Activated T-helper 1 cell treated with anti-CD3 and anti-CD28 coated beads, Interleukin-12 subunit alpha, Interleukin-12 subunit beta, Interleukin-2, Interleukin-4 antibody, amounts not matched to agents 30 ng/mL and 10 ng/mL and 1 ng/mL, durations not matched to agents 14 hours and 24 hours and 36 hours (primary cell): ENCODE measurements at places on chromosomes 13 and 19.

- no peaks in the 10 kb centered on the region for H3K4me1 ChIP-seq
- no peak overlapping the region for H3K4me3 ChIP-seq
- no peak overlapping the region for H3K27ac ChIP-seq
- no peak for DNase-seq
- no peaks in the 10 kb centered on the region for H3K36me3 ChIP-seq
- H3K27me3 ChIP-seq = peaks cover 2% of the 10 kb centered on the region
These were observed 1.1 kb upstream of the CBLC start for GRCh38 chr19:44776402-44777096.

DNA sequence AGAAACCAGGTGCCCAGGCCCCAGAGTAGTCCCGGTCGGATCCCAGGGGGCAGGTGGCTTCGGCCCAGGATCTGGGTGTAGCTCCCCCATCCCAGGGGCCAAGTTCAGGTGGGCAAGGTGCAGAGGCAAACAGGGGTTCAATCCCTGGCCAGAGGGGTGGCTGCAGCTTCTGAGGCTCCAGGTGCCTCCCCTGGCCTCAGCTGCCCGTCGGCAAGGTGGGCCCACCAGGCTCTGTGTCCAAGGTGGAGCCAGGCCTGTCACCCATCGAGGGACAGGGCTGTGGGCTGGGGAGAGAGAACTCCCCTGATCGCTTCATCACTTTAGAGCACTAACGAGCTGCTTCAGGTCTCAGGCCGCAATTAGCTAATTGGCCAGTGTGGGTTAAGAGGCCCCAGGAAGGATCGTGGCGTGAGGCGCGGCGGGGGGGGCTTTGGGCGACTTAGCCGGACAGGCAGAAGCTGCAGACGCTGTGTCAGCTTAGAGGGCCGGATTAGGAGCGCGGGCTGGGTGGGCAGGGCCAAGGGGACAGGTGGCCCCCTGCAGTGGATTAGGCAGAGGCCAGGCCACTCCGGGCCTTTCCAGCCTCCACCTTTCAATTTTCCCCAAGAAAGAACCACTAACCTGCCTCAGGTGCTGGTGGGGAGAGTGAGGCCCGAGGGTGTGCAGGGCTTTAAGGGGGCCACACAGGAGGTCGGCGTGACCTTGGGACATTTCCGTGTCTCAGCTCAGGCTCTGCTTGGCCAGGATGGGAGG lies 2.8 kb upstream of the RAX2 start:
- no peak overlapping the region for H3K27ac ChIP-seq
- H3K27me3 ChIP-seq = peaks cover 2% of the 10 kb centered on the region
- no peak for DNase-seq
- H3K36me3 ChIP-seq = peaks cover 2% of the 10 kb centered on the region
- H3K4me1 ChIP-seq = no peaks in the 10 kb centered on the region

DNA sequence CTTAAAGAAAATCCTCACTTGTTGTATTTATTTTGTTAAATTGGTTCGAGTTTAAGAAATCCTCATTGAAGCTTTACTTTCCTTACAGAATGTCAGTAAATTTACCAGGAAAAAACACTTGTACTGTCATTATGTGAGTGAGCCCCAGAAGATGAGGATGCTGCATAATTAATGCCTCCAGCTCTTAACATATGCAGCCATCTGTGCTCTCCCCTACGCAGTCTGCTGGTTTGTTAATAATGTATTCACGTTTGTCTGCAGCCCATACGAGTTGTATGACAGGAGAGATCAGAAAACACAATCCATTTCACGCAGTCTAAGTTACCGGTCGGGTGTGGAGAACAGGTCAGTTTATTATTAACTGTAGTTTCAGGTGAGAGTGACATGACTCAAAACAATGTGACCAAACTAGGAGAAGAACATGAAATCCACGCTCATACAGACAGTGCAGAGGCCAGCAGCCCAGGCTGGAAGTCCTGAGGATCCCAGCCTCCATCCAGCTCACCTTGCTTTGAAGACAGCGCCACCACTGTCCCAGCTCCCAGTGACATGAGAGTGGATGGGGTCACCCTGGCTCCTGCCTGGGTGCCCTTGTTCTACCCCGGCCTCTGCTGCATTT lies 19.8 kb upstream of the ATP11A start:
- no peaks in the 10 kb centered on the region for H3K27me3 ChIP-seq
- no peak for DNase-seq
- H3K4me1 ChIP-seq = peaks cover 24% of the 10 kb centered on the region
- H3K36me3 ChIP-seq = no peaks in the 10 kb centered on the region
- no peak overlapping the region for H3K4me3 ChIP-seq
- no peak overlapping the region for H3K27ac ChIP-seq

DNA sequence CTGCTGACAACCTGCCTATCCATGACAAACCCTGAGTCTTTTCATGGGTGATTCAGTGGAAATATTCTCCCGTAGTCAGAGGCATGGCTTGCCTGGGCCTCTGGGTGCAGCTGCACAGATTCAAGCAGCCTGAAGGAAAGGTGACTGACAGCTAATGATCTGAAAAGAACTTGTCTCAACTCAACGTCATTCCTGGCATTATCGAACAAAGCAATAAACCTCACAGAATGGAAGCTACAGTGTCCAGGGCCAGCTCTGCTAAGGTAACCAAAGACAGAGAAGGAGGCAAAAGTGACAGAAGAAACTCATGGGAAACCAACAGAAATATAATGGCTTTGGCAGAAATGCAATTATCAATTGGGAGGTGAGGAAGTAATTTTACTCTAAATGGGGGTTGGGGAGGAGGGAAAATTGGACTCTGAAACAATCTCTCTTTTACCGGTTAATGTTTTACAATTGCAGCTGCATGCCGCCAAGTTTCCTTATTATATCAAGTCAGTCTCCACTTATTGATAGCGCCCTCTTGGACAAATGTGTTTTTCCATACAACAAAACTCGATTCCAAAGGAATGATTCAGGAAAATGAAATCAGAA lies 12.9 kb downstream of the STARD13 start:
- DNase-seq = no peak
- H3K4me3 ChIP-seq = no peak overlapping the region

GRCh38 chr13:97781891-97782305 lies 171.6 kb upstream of the IPO5 start:
- H3K27me3 ChIP-seq = no peaks in the 10 kb centered on the region
- H3K4me1 ChIP-seq = no peaks in the 10 kb centered on the region
- DNase-seq = no peak
- no peak overlapping the region for H3K4me3 ChIP-seq
- H3K27ac ChIP-seq = no peak overlapping the region

DNA sequence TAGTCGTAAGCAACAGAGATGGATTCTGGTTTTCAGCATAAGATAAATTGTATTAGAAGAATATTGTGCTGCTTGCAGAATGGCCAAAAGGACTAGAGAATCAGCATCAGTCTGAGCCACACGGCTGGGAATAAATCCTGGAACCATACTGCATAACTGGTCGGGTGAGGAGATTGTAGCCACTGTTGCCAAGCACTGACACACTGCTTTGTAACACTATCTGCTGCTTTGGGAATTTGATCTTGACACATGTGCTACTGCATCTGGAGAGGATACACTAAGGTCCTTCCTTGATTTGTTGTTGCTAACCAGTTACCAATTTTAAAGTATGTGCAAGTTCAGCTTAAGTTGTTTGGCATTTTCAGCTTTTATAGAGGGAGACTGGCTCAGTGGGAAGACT lies 1.9 kb downstream of the HNRNPA1L2 start:
- DNase-seq = no peak
- no peak overlapping the region for H3K27ac ChIP-seq
- peaks cover 5% of the 10 kb centered on the region for H3K4me1 ChIP-seq
- H3K4me3 ChIP-seq = no peak overlapping the region

GRCh38 chr13:112857914-112858490 lies 111.0 kb upstream of the MCF2L start:
- H3K36me3 ChIP-seq = peaks cover 41% of the 10 kb centered on the region
- H3K27ac ChIP-seq = no peak overlapping the region
- H3K27me3 ChIP-seq = no peaks in the 10 kb centered on the region
- no peaks in the 10 kb centered on the region for H3K4me1 ChIP-seq
- H3K4me3 ChIP-seq = no peak overlapping the region
- DNase-seq = no peak

GRCh38 chr19:15526408-15526807 lies 18.1 kb downstream of the CYP4F22 start:
- no peak overlapping the region for H3K27ac ChIP-seq
- H3K4me1 ChIP-seq = no peaks in the 10 kb centered on the region
- no peak overlapping the region for H3K4me3 ChIP-seq
- no peaks in the 10 kb centered on the region for H3K36me3 ChIP-seq
- no peak for DNase-seq

DNA sequence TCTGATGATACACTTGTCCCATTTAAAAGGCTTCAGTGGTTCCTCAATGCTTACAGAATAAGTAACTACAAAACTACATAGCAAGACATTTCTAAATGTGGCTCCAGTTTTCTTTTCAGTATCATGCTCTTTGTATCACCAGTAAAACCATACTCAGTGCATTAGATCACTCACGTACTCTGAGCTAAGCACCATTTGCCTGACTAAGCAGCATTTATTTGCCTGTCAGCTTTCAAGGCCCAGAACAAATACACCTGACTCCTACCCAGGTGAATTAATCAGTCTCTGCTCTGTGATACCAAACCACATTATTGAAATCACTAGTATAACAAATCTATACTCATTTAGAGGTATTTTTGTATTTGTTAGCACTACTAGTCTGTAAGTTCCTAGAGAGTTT lies 47.4 kb upstream of the PCDH20 start:
- H3K36me3 ChIP-seq = no peaks in the 10 kb centered on the region
- DNase-seq = no peak
- no peaks in the 10 kb centered on the region for H3K27me3 ChIP-seq
- no peak overlapping the region for H3K27ac ChIP-seq

DNA sequence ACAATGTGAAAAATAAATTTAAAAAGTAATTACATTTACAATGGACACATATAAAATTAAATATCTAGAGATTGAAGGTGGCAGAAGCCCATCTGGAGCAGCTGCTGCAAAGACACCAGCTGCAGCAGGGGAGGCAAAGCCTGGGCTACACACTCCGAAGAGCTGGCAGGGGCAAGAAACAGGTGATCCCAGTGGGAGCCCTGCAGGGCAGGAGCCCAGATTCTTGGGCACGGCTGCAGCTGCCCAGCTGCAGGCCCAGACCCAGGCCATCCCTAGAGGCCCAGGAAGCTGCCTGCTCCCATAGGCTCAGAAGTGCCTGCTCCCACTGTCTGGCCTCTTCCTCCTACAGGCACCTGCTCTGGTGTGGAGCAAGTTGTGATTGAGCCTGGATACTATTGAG lies 1547.9 kb upstream of the SPRY2 start:
- no peaks in the 10 kb centered on the region for H3K36me3 ChIP-seq
- H3K4me1 ChIP-seq = no peaks in the 10 kb centered on the region
- no peak overlapping the region for H3K27ac ChIP-seq
- no peaks in the 10 kb centered on the region for H3K27me3 ChIP-seq
- no peak overlapping the region for H3K4me3 ChIP-seq
- DNase-seq = no peak

DNA sequence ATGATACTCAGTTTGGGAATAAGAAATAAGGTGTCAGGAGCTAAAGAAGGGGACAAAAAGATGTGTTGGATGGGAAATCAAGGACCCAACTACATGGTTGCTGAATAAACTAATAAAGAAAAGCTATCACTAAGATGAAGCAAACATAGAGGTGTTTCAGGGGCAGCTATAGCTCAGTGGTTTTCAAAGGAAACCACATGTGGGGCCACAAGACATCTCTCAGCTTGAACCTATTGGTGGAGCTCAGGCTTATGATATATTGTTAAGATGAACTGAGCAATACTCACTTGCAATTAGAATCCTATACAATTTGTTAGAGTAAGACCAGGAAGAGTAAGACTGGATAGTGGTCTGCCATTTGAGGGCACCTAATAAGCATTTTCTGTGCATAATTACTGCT lies 45.1 kb upstream of the SPRY2 start:
- no peak overlapping the region for H3K27ac ChIP-seq
- H3K27me3 ChIP-seq = no peaks in the 10 kb centered on the region
- no peaks in the 10 kb centered on the region for H3K36me3 ChIP-seq
- no peak for DNase-seq
- no peaks in the 10 kb centered on the region for H3K4me1 ChIP-seq
- H3K4me3 ChIP-seq = no peak overlapping the region

GRCh38 chr13:98858191-98858590 lies 105.7 kb upstream of the SLC15A1 start:
- H3K27me3 ChIP-seq = no peaks in the 10 kb centered on the region
- H3K4me3 ChIP-seq = no peak overlapping the region
- H3K4me1 ChIP-seq = peaks cover 10% of the 10 kb centered on the region
- H3K36me3 ChIP-seq = peaks cover 50% of the 10 kb centered on the region
- no peak for DNase-seq
- no peak overlapping the region for H3K27ac ChIP-seq

DNA sequence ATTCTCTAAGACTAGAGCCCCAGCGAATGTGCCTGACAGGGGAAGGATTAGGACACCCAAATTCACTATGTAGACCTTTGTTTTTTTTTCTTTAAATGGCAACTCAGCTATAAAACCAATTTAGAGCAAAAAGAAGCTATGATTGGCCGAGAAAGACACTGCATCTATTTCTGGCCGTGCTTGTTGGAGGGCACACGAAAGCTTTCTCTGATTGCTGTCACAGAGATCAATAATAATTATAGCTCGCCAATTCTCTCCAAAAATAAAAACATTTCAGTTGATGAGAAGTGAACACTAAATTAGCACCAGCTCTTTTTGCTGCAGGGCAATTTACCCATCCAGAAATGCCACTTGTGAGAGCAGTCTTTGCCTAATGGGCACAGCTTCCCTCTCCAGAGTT lies 31.2 kb downstream of the CBY2 start:
- no peak for DNase-seq
- no peaks in the 10 kb centered on the region for H3K27me3 ChIP-seq
- H3K4me3 ChIP-seq = no peak overlapping the region
- no peaks in the 10 kb centered on the region for H3K4me1 ChIP-seq
- no peak overlapping the region for H3K27ac ChIP-seq

- H3K27ac ChIP-seq = no peak overlapping the region
- DNase-seq = no peak
- no peak overlapping the region for H3K4me3 ChIP-seq
These were observed 245.0 kb upstream of the SERP2 start for GRCh38 chr13:44128552-44129001.

- no peaks in the 10 kb centered on the region for H3K27me3 ChIP-seq
- H3K4me1 ChIP-seq = no peaks in the 10 kb centered on the region
- DNase-seq = no peak
- no peak overlapping the region for H3K27ac ChIP-seq
These were observed 35.2 kb downstream of the SLC25A42 start for GRCh38 chr19:19098703-19099632.

DNA sequence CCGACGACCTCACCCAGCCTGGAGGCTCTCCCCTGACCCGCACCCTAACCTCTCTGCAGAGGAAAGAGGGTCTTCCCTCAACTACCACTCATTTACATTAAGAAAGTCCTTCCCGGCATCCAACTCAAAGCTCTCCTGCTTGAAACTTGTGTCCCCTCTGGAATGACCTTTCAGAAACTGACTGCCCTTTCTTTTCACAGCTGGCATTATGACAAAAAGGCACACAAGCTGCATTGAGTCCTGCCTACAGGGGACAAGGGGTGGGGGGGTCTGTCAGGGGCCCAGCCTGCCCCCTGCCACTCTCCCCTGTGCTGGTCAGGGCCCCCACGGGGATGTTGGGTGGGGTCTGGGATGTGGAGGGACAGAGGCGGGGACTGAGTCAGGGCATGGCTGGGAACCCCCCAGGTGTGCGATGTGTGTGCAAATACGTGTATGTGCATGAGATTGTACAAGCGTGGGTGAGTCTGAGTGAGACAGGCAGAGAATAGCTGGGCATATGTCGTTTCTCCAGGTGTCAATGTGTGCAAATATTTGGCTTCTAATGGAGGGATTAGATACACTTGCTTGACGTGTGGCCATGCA lies 2.0 kb downstream of the COL5A3 start:
- H3K4me1 ChIP-seq = peaks cover 25% of the 10 kb centered on the region
- peak overlapping the region; percentile 2 for H3K4me3 ChIP-seq
- H3K27ac ChIP-seq = no peak overlapping the region
- H3K36me3 ChIP-seq = no peaks in the 10 kb centered on the region
- no peak for DNase-seq
